ENCODE measurements at places on chromosomes 5 and 9. TPM values are rescaled to one million over a fixed set of nuclear protein-coding genes. Genes with fewer than 3 reads are reported as not detected.

- no peak overlapping the region for H3K27ac ChIP-seq
- H3K27me3 ChIP-seq: no peaks in the 10 kb centered on the region
- no peak for DNase-seq
- no peaks in the 10 kb centered on the region for H3K4me1 ChIP-seq
- no peak overlapping the region for H3K4me3 ChIP-seq
These were observed 5.3 kb upstream of the TSC1 start for GRCh38 chr9:132949709-132950108.

DNA sequence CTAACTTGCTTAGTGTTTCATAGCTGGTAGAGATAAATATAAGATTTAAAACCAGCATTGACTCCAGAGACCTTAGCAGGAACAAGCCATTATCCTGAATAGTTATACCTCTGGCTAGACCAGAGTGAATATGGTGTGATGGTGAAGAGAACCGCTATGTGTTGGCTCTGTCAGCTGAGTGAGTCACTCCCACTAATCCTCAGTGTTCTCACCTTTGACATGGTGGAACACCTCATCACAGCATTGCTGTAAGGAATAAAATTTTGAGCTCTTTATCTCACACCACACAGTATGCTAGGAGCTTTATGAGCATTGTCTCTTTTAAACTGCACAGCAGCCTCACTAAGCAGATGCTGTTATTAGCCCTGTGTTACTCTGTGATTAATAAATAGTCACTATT, 90.7 kb upstream of the DHFR start:
- no peak overlapping the region for H3K27ac ChIP-seq
- H3K36me3 ChIP-seq: peaks cover 33% of the 10 kb centered on the region
- H3K27me3 ChIP-seq: no peaks in the 10 kb centered on the region
- H3K4me3 ChIP-seq: no peak overlapping the region
- DNase-seq: no peak

DNA sequence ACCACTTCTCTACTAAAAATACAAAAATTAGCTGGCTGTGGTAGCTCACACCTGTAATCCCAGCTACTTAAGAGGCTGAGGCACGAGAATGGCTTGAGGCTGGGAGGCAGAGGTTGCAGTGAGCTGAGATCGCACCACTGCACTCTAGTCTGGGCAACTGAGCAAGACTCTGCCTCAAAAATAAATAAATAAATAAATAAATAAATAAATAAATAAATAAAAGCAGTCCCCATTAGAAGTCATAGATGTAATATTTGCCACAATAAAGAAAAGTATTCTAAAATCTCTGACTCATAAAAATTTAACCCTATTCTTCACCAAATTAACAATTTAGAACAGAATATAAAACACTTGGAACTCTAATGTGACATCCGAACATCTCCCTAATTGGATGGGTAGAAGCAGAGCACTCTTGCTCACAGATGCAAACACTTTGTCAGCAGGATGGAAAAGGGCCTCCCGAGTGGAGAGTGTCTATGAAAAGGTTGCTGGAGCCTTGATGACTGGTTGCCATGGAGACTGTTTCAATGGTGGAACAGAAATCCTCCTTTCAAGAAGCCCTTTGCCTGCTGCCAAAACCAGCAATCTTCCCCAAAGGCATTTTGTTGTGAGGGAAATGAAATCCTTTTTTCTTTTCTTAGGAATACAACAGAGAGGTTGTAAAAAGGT, 38.9 kb upstream of the TRAF1 start:
- H3K27me3 ChIP-seq: no peaks in the 10 kb centered on the region
- peaks cover 14% of the 10 kb centered on the region for H3K36me3 ChIP-seq
- H3K4me3 ChIP-seq: no peak overlapping the region
- H3K4me1 ChIP-seq: no peaks in the 10 kb centered on the region
- H3K27ac ChIP-seq: no peak overlapping the region

DNA sequence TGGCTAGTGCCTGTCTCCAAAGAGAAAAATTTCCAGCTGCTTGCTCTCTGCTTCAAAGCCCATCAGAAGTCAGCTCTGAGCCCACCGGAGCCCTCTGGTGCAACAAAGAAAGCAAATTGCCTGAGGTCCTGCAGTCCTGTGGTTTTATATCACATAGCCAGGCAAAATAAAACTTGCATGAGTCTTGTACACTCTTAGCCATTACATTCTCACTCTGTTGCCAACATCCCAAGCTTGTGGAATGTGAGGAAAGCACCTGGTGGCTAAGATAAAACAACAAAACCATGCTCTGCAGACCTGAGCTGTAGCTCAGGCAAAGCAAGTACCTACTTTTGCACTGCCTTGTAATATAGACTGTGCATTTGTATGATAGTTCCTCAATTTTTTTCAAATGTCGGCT, 133.7 kb downstream of the GPBP1 start:
- H3K27ac ChIP-seq: no peak overlapping the region
- no peaks in the 10 kb centered on the region for H3K4me1 ChIP-seq
- DNase-seq: no peak

GRCh38 chr9:135163023-135163780, 75.7 kb downstream of the OLFM1 start:
- no peaks in the 10 kb centered on the region for H3K27me3 ChIP-seq
- no peak for DNase-seq
- H3K27ac ChIP-seq: no peak overlapping the region
- no peaks in the 10 kb centered on the region for H3K4me1 ChIP-seq
- no peaks in the 10 kb centered on the region for H3K36me3 ChIP-seq

DNA sequence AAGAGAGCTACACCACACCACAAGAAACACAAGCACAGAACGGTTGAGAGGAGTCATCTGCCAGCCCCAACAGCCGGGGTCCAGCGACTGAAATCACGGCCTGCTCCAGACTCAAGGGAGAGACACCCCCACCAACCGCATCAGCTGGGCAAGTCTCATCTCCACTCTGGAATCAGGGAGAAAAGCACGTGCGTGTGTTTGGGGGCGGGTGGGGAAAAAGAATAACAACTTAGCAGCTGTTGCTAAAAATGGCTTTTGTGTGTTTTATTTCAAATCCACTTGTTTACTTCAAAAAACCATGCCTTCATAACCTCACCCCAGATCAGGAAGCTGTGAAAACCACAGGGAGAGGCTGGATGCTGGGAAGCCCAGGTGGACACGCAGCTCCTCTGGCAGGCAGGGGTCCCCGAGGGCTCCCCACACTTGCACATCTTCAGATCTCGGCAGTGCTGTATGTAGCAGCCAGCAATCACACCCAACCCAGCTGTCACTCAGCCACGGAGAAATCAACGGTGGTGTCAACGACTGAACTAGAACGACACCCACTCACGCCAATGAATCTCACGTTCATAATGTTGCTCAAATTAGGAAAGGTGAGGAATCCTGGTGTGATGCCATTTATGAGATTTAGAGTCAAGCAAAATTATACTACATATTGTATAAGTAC, 19.0 kb downstream of the PNPLA7 start:
- no peaks in the 10 kb centered on the region for H3K27me3 ChIP-seq
- H3K27ac ChIP-seq: no peak overlapping the region
- H3K4me3 ChIP-seq: no peak overlapping the region
- H3K36me3 ChIP-seq: no peaks in the 10 kb centered on the region

DNA sequence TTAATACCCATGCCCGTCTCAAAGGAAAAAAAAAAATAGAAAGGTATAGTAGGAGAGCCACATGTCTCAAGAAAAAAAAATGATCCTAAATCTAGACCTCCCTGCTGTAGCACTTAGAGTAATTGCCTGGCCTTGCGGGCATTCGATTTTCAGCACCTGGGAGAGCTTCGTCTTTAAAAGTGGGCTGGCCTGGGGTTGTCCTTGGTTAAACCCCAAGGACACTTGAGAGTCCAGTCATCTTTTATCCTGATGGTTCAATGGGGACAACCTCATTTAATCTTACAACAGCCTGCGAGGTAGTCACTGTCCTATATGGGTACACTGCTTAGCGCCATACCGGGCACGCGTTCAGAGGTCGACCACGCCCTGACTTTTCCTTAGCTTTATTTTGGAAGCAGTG, 60.1 kb downstream of the MAT2B start:
- no peaks in the 10 kb centered on the region for H3K36me3 ChIP-seq
- no peak overlapping the region for H3K27ac ChIP-seq
- DNase-seq: no peak
- H3K4me1 ChIP-seq: peaks cover 4% of the 10 kb centered on the region
- peaks cover 28% of the 10 kb centered on the region for H3K27me3 ChIP-seq

CDX1 gene
- polyA plus RNA-seq: 196 TPM

All from large intestine (tissue), 12 donors.